ENCODE measurements at places on chromosomes 13 and 19.
A peak's percentile ranks its signal among the peaks of the same experiment; 100 is the strongest.

GRCh38 chr13:32415019-32415418 is 12.9 kb downstream of the N4BP2L1 start:
- DNase-seq = no peak

GRCh38 chr13:58266271-58266670 is 634.7 kb downstream of the PCDH17 start:
- no peak for DNase-seq

DNA sequence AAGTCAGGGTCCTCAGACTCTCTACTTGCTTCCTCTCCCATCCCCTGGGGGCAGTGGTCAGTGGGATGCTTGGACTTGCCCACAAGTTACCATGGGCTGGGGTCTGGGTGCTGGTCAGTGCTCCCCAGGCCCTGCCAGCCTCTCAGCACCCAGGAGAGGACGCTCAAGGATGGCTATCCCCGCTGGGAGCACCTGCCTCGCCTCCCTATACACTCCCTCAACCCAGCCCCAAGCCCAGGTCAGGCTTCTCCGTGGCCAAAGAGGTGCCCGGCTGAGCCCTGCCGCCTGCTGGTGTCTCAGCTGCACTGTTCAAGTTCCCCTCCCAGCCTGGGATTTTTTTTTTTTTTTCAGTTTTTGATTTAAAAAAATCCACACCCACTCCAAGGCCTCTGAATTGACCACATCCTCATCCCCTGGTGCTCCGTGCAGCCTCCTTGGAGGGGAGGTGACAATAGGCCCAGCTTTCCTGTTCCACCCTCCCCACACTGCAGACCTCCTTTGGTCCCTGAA is 10.8 kb downstream of the F2RL3 start:
- DNase-seq = no peak

DNA sequence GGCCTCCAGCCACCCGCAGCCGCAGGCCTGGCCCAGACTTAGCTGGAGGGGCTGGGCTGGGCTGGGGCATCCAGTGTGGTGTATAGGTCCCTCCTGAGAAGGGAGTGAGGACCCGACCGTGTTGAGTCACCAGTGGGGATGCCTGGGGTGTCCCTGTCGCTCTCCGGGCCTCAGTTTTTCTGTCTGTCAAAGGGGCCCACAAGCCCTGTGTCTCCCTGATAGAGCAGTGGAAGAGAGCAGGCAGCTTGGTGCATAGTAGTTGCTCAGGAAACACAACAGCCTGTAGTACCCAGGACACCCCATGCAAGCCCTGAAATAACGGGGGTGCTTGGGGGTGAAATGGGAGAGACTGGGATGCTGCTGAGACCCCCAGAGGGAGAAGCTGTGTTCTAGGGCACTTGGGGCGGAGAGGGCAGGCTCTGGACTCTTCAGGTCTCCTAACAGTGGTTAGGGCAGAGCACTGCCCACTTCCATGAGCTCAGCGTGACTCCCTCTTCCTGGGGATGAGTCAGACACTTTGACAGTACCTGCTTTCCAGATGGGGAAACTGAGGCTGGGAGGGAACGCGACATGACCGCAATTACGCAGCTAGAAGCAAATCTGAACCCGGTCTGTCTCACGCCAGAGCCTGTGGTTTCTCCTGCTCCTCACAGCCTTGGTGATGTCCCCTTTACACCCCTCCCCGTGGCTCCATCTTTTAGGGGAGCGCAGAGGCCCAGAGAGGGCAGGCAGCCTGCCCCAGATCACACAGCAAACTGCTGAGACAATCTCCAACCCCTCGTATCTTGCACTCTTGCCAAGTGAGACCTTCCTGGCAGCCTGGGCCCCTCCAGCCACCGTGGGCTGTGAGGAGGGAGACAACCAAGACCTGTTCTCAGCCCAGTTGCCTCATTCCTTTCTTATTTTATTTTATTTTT is 692 bp downstream of the SULT2B1 start:
- no peak for DNase-seq

GRCh38 chr13:97459215-97459777 is 25.3 kb downstream of the RAP2A start:
- DNase-seq = no peak

DNA sequence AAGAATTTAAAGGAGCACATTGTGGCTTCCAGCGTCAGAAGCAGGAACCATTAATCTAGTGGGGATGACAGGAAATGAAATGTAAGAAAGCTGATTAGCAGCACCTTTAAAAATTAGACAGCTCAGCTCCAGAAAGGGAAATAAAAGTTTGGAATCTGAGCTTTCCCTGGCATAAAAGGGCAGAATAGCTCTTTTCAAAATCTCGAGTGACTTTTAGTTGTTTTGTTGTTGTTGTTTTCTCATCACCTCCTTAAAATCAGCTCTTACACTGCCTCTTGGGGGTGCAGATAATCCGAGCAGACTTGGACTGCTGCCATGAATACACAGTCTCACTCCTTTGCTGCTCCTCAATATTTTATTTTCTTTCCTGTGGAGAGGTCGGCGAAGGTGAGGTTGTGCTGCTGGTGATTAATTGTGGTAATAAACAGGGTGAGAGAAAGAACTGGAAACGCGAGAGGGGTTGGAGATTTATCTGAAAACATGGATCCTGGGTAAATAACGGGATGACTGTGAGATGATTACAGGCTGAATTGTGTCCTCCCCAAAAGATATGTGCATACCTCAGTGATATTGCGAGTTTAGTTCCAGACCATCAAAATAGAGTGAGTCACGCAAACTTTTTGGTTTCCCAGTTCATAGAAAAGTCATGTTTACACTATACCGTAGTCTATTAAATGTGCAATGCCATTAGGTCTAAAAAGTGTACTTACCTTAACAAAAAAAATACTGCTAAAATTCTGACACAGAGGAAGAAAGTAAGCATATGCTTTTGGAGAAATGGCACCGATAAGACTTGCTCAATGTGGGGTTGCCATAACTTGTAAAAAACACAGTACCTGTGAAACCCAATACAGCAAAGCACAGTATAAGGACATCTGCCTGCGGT is 787.7 kb downstream of the UQCRFS1 start:
- DNase-seq = no peak

- no peak for DNase-seq
Observed at GRCh38 chr13:107568181-107568580, 647.2 kb downstream of the LIG4 start.

DNA sequence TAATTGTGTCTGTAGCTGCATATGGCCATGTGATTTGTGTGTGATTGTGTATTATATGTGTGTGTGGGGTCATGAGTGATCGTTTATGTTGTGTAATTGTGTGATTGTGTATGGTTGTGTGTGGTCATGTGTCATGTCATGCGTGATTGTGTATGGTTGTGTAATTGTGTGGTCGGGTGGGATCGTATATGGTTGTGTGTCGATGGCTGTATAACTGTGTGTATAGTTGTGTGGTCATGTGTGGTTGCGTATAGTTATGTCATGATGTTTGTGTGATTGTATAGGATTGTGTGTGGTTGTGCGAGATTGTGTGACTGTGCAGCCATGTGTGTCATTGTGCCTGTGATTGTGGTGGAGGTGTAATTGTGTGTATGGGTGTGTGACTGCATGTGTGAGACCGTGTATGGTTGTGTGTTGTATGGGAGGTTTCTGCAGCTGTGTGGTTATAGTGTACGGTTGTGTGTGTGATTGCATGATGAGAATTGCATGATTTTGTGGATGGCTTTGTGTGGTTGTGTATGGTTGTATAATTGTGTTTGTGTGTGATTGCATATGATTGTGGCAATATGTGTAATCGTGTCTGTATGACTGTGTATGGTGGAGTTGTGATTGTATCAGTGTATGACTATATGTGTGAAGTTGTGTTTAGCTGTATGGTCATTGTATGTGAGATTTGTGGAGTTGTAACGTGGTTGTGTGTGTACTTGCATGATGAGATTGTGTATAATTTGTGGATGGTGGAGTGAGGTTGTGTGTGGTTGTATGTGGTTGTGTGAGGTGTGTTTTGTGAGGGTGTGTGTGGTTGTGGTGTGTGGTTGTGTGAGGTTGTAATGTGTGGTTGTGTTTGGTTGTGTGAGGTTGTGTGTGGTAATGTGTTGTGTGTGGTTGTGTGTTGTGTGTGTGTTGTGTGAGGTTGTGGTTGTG is 2.2 kb downstream of the TMPRSS9 start:
- no peak for DNase-seq

GRCh38 chr13:113393563-113394338 is 29.8 kb upstream of the GRTP1 start:
- peak; percentile 93 for DNase-seq

- DNase-seq = no peak
Observed at GRCh38 chr19:4691373-4691772, 21.2 kb upstream of the MYDGF start.

GRCh38 chr13:93687261-93687660 is 460.7 kb downstream of the GPC6 start:
- no peak for DNase-seq

DNA sequence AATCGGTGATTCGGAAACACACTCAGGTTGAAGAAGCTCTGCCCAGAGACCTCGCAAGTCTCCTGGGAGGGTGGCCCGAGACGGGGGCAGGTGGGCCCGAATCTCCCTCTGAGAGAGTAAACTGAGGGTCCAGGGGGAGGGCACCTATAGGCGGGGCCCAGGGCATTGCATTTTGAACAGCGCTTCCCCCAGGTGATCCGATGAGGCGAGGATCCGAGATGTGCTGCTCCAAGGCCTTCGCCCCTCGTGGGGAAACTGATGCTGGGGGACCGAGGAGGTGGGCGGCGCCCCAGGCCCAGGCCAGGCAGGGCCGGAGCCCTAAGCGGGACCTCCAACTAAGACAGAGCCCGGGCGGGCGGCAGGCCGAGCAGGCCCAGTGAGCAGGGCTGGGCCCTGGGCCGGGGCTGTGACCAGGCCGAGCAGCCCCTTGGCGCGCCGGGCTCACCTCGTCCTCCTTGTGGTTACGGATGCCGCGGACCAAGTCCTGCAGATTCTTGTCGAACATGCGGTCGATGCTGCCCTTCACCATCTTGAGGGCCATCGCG is 500 bp downstream of the AP3D1 start:
- DNase-seq = no peak

GRCh38 chr19:51733742-51734522 is 10.1 kb upstream of the HAS1 start:
- DNase-seq = no peak

DNA sequence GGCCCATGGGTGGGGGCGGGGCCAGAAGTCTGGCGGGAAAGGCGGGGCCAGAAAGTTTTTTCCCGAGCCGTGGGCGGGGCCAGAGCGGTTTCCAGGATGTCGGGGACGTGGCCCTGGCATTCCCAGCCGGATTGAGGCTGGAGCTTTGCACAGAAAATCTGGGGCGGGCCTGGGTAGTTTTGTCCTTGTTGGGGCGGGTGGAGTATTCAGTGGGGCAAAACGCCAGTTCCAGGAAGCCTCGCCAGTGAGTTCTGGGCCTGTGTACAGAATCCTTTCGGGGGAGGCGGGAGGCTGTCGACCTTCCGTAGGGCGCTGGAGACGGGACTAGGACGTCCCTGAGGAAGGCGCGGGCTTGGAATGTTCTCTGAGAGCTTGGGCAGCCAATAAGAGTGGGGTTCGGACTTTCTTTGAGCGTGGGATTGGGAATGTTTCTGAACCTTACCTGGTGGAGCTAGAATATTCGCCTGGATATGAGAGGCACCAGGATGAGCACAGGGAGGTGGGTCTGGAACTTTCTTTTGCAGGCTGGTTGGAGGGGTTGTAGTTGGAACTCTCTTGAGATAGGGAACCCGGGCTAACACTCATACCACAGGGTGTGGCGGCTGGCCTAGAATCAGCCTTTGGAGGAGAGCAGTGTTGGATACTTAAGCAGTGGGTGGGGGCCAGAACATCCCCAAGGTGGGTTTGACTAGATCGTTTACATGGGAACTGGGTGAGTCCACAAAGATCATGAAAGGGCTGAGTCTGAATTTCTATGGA is 1.3 kb downstream of the CCDC9 start:
- DNase-seq = no peak

Measured in mesenteric fat pad (tissue), 1 donor.